ENCODE measurements at places on chromosomes 7 and 10.

DNA sequence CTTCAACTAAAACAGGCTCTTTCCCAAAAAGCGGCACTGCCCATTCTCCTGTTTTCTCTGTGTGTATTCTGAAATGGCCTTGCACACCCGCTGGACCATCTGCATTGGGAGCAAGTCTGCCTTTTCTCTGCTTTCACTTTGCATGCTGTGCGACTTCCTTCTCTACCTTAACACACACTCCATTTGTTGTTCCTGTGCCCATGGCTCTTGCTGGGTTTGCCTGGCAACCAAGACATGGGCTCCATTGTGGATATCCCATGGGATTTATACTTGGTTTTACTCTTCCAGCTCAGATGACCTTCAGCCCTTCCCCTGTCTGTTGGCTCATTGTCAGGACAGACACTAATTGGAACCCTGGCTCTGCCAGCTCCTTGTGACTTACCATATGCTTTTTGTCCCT lies 465.3 kb downstream of the REEP3 start:
- DNase-seq, result no peak

- DNase-seq, result no peak
Observed at GRCh38 chr7:7550663-7551062, 15.0 kb upstream of the COL28A1 start.

GRCh38 chr7:138407792-138408191 lies 52.3 kb upstream of the TRIM24 start:
- DNase-seq, result no peak

DNA sequence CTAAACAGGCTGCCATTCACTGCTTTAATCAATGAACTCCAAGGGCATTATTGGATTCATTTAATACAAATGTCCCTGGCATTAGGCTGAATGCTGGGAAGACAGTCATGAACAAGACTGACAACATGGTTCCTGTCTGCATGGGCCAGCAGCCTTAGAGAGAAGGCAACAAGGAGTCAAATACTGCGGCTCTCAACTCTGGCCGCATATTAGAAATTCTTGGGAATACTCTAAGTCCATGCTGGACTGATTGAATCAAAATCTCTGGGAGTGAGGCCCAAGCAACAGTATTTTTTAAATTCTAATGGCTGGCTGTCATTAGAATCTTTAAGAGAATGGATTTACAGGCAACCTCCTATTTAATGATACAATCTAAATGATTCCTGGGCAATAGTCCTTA lies 34.1 kb downstream of the FGFBP3 start:
- DNase-seq, result no peak

- DNase-seq, result no peak
Observed at GRCh38 chr10:28060031-28060607, 61.2 kb upstream of the ODAD2 start.

GRCh38 chr7:76191783-76192240 lies 9.9 kb upstream of the SRRM3 start:
- no peak for DNase-seq

DNA sequence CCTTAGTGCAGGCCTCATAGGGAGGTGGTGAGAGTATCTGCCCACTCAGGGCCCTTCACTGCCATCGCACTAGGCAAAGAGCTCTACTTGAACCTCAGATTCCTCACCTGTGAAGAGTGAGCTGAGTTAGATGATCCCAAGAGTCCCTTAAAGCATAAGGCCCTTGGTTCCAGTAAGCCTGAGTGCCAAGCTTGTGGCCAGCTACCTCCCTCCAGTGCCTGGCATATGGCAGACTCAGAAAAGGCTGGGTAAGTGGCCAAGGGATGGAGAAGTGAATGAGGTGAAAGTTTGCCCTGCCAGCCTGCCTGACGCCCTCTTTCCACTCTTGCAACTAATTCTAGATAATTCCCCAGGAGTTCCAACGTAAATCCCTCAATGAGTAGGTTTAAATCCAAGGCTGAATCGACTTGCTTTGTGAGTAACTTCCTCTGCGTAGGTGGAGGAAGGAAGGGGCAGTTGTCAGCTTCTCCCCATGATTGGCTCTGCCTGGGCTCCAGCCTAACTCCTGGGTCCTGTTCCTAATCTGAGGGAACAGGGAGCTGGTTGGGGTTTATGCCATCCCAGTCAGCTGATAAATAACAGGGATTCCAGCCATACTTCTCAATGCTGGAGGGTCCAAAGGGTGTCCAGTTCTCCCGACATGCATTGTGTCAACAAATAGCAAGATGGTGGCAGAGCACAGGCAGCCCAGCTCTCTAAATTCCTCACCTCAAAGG lies 14.2 kb downstream of the DUSP5 start:
- DNase-seq, result no peak

GRCh38 chr10:60148266-60148840 lies 241.3 kb downstream of the ANK3 start:
- no peak for DNase-seq

DNA sequence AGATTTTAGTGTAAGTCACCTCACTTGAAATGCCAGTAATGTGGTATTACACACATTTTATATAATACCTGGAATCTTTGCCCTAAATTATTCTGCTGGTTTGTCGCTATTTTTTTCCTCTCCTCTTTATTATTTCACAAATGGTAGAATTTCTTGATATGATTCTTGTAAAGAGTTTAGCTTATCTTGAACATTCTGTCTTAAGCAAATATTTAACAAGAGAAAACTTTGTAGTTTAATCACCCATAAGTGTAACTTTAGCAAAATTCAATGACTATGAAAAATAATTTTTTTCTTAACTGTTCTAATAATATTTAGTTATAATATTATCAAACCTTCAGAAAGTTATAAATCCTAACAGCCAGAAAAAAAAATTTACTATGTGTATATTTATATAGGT lies 56.7 kb downstream of the NHLRC2 start:
- DNase-seq, result no peak

DNA sequence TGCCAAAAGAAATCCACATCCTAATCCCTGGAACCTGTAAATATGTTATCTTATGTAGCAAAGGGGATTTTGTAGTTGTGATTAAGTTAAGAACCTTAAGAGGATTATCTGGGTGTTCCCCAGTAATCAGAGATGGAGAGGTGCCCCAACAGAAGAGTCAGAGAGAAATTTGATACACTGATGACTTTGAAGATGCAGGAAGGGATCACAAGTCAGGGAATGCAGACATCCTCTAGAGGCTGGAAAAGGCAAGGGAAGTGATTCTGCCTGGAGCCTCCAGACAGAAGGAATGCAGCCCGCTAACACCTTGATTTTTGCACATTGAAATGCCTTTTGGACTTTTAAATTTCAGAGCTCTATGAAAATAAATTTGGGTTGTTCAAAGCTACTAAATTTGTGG lies 531.7 kb downstream of the DNAJB9 start:
- no peak for DNase-seq

GRCh38 chr10:127826154-127826725 lies 66.5 kb downstream of the CLRN3 start:
- no peak for DNase-seq

GRCh38 chr10:26969145-26969926 lies 108.6 kb upstream of the ABI1 start:
- DNase-seq, result no peak

- peak; percentile 58 for DNase-seq
Observed at GRCh38 chr7:158957921-158958491, 101.6 kb downstream of the DYNC2I1 start.

DNA sequence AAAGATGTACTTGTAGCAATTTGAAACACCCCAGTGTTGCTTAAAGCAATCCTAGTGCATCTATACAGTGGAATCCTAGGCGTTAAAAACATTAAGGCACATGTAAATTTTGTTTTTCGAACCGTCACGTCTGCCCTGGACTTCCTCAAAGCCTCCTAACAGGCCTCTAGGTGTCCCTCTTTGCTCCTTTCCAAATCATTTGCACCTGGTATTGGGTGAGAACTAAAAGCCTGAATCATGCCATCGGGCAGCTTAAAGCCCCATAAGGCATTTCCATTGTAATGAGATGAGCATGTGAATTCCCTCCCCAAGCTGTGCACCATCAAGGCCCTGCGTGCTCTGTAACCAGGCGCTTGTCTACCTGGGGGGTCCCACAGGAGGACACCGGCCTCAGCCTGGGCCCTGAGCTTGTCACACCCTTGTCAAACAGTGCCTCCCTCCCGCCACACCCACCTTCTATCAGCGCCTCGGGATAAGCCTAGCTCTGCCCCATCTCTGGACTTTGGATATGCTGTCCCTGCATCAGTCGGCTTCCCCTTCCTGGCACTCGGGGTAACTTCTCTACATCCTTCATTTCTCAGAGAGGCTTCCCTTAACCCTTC lies 89.2 kb downstream of the WDR11 start:
- no peak for DNase-seq

DNA sequence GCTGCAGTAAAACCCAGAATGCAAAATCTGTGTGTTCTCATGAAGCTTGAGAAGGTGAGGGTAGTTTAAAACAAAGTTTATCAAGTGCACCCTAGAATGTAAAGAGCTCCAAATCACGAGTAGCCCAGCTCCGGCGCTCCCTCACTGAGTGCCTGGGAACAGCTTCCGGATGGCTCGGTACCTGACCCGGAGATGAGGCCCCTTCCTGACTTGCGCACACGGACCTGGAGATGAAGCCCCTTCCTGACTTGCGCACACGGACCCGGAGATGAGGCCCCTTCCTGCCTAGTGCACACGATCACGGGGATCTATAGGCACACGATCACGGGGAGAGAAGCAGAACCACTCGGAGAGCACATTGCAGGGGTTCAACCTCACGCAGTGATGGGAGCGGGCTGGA lies 322.1 kb upstream of the RNF32 start:
- no peak for DNase-seq

DNA sequence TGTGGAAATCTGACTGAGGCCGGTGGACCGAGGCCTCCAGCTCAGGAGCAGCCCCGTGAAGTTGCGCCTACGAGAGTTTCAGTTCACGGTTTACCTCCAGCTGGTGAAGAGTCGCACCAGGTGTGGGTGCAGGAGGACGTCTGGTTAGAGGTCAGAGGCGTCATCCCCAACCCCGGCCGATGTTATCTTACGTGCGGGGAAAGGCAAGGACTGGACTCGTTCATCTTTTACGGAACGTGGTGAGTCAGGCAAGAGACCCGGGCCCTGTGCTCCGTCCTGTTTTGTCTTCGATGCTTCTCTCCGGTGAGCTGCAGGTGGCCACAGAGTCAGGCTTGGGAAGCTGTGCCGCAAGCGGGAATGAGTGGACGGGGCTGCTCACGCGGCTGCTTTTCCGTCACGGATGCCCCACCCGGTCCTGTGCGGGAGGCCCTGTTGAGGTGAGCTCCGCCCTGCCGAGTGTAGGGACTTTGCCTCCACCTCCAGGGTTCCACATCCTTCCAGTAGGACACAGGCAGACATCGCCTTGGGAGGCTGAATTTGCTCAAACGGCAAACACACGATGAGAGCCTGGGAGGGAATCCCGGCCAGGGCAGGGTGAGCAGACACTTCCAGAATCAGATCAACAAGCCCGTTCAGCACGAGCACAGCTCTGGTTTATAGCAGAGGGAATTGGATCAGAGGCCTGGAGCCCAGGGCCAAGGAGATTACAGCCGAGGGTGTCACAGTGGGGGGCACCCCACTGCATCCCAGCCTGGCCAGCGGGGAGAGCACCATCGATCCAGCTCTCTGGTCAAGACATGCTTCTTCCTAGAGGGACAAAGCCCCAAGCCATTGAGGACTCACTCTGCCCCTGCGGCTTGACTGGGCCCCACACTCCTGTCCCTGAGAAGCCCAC lies 50.1 kb upstream of the INPP5A start:
- no peak for DNase-seq

DNA sequence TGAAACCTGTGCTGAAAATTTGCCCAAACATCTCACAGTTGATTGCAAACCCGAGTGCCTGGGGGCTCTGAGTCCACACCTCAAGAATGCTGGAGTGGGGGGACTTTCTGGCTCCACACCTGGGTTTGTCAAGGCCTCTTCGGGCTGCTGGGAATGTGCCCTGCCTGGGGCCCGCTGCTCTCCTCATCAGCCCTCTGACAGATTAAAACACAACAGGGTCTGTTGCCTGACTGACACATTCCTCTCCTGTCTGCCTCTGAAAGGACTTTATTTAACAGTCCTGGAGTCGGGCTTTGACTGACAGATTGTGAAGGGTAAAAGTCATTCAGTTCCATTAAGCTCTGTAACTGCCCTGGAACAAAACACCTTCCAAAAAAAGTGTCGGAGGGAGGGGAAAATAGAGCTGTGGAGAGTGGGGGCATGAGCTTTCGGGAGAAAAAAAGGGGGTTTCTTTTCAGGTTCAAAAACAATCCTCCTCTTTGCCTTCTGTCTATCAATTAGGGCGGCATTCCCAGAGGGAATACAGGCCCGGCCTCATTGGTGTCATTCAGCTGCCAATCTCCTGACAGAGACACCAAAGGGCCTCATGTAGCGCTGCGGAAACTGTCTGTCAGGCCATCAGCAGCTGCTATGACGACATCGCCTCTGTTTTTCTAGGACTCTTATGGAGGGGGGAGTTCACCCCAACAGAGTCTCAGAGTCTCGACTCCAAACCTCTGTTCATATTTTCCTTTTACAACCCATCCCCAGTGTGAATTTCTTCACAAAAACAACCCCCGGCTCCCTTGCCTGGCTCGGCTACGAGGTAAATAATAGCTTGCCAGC lies 398.8 kb upstream of the NFE2L3 start:
- DNase-seq, result no peak

DNA sequence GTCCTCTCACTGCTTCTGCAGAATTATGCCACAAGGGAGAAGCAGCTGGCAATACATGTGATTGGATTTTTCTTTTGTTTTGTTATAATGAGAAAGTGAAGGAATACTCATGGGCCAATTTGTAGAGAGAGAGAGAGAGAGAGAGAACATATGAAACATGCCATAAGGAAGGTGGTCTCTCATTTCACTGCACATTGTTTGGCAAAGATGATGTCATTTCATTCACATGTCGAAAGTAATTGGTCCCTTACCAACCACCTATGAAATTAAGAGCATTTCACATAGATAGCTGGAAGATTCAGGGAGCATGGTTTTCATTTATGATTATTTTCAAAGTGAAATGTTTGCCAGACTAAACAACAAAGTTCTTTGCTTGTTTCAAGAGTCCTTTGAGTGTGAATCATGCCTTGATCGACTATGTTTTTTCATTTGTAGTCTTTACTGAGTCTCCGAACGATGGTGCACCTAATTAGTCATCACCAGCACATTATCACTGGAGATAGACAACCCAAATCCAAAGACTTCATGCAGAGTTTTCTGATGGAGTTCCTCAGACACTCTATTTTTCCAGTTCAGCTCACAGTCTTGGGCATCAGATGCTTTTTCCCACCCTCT lies 130.1 kb upstream of the ZEB1 start:
- no peak for DNase-seq

DNA sequence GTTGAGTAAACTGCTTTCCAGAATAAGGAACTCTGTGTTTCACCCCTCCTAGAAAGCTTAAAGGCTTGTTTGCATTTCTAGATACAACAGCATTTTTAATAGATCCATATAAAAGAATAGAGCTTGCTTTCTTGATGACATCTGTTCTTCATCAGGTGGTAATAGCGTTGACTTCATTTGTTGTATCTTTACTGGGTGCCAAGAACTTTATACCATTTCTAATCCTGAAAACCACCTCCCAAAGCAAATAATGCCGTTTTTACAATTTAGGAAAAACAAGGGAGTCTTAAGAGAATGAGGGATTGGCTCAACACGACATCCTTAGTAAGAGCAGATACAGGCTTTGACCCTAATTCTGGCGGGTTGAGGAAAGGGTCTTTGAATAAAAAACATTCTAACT lies 993.4 kb downstream of the TYW1 start:
- no peak for DNase-seq

- DNase-seq, result no peak
Observed at GRCh38 chr10:22560096-22560912, 154.1 kb downstream of the PIP4K2A start.

Measured in stimulated activated CD8-positive, alpha-beta memory T cell treated with anti-CD3 and anti-CD28 coated beads, Interleukin-4, amount 100 ng/mL, for 48 hours (primary cell).